ENCODE measurements at places on chromosomes 2 and 18.

DNA sequence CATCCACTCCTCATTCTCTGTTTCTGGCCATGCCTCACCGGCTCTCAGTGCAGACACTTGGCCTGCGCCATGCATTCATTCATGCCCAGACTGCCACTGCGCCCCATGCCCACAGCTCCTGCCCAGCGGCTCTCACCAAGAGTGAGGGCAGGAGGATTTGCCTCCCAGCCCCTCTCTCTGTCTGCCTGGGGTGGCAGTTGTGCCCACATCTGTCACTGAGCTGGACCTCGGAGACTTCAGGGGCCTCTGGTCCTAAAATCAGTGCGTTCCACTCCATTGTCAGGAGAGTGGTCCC lies 75.1 kb downstream of the CIB4 start:
- DNase-seq = no peak

DNA sequence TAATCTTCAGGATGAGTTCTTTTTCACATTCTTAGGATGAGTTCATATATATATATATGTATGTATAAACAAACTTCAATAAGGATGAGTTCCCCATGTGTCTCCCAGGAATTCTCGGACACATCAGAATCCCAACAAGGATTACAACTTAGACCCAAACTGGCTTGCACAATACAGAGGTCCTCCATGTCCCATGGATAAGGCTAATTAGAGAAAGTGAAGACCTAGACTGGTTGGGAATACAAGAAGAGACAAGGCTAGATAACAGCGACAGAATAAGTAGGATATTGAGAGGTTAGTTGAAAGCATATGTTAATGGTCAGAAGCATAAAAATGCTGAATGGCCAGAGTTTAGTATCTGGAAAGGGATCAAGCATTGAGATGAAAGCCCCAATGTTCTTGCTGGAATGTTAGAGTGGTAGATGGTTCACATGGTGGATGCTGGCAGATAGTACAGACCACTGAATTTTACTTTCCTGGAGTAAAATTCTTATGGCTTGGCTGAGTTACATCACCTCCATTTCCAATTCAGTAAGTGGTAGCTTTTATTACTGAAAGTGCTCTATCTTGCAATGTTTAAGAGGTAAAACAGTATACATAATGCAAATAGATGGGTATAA lies 154.9 kb upstream of the EPHA4 start:
- no peak for DNase-seq

GRCh38 chr2:134722728-134723127 lies 3.9 kb upstream of the TMEM163 start:
- DNase-seq = no peak

- no peak for DNase-seq
These were observed 4.0 kb downstream of the EMILIN2 start for GRCh38 chr18:2850816-2851215.

GRCh38 chr2:31324016-31324633 lies 90.2 kb downstream of the EHD3 start:
- peak; percentile 49 for DNase-seq

GRCh38 chr2:120683701-120684100 lies 52.0 kb upstream of the GLI2 start:
- DNase-seq = no peak

DNA sequence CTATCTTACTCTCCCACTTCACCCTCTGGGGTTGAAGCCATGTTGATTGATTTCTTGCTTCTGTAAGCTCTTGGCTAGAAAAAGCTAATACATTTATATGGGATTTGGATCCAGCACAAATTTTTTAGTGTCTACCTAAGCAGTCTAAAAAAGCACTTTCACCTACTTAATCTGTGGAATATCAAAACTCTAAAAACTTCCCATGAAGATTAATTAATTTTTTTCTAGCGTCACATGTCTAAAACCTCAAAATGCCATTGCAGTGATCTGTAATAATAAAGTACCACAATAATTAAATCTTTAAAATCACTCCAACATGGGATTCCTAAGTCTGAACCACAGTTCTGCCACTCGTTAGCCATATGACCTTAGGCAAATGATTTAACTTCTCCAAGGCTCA lies 180.1 kb downstream of the EN1 start:
- DNase-seq = no peak

DNA sequence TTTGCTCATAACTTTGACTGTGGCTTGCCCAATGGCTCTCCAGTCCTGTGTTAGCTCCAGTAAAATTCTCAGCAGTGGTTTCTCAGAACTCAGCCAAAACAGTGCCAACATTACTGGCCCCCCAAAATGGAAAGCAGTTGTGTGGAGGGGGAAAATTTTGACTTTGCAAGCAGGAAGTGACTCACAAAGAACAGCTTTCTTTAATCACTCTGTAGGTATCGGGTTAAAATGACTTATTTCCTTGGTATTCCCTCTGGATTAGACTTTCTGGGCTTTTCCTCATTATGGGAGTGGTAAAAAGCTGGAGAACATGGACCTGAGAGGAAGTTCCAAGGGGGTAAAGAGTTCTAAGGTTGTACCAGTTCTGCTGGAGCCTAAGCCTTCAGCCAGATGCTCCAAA lies 175.7 kb upstream of the RND3 start:
- peak; percentile 44 for DNase-seq

- DNase-seq = peak; percentile 60
These were observed 2.3 kb downstream of the EGR4 start for GRCh38 chr2:73291093-73291460.

GRCh38 chr2:67725731-67726130 lies 328.6 kb downstream of the ETAA1 start:
- no peak for DNase-seq

- DNase-seq = peak; percentile 48
These were observed at the start of gene ALK for GRCh38 chr2:29921560-29921915. Gene ALK (minus strand): TSS chr2:29921586. CDS start chr2:29920659, 927 bp downstream.

DNA sequence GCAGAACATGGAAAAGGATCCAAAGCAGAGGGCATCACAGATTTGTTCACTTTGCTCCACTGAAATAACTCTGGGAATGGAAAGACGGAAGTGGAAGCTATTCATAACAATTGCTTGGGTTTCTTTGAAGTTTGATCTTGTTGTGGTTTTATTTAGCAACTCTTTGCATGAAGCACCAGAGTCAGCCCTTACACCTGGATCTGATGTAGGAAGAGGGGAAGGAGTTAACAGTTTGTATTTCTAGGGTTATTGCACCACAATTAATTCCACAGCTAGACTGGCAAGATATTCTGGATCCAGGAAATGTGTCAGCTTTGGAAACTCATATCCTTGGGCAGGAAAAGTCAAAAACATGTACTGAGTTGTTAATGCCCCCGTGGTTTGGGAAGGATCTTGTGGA lies 1143.4 kb downstream of the CNTNAP5 start:
- DNase-seq = peak; percentile 2

- no peak for DNase-seq
These were observed 414.2 kb downstream of the ZNF521 start for GRCh38 chr18:24937639-24938275.

- DNase-seq = peak; percentile 93
These were observed 189.9 kb upstream of the TANK start for GRCh38 chr2:160970052-160970965.

DNA sequence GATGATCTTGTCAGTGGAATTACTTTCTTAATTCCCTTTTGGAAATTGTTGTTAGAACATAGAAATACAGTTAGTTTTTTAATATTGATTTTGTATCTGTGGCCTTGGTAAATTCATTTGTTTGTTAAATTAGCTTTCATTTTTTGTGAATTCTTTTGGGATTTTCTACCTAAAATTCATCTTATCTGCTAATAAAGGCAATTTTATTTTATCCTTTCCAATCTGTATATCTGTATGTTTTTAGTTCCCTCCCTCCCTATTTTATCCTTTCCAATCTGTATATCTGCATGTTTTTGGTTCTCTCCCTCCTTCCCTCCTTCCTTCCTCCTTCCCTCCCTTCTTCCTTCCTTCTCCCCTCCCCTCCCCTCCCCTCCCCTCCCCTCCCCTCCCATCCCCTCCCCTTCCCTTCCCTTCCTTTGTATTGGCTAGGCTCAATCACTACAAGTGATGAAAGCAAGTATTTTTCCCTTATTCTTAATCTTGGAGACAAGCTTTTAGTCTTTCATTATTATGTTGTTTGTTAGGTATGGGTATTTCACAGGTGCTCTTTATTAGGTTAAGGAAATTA lies 244.4 kb downstream of the ALK start:
- DNase-seq = no peak

DNA sequence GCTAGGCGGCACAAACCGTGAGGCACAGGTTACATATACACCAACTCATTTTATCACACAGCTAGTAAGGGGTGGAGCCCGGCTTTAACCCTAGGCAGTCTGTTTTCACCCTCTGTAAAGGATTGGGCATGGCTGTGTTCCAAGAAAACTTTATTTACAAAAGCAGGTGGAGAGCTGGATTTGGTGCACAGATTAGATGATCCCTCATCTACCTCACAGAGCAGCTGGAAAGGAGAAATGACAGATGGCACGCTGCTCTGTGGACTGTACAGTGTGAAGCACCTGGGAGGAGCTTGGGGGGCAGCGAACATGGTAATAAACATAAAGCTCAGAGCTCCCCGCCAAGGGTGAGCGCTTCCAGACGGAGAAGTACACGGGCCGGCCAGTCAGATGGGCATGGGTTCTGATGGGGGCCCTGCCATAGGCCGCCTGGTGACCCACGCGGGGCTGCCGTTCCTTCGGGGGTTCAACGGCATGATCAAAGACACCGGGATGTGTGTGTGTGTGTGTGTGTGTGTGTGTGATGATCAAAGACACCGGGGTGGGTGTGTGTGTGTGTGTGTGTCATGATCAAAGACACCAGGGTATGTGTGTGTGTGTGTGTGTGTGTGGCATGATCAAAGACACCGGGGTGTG lies 862 bp upstream of the TMEM177 start:
- DNase-seq = no peak

- DNase-seq = no peak
These were observed 121.2 kb downstream of the TXNL1 start for GRCh38 chr18:56517196-56517595.

DNA sequence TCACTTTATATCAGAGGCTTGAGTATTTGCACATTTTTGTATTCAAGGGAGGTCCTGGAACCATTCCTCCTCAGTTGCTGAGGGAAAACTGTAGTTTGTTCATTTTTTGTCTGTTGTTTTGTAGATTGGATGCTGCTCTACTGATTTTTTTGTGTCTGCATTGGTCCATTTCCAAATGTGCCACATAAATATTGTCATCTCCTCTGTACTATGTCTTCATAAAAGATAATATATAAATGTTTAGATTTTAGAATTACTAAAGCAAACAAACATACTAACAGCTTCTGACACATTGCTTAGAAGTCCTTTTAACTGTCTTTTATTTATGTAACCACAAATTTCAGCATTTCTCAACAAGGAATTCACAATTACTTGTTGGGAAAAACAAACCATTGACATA lies 356.8 kb downstream of the PLCL1 start:
- DNase-seq = no peak

DNA sequence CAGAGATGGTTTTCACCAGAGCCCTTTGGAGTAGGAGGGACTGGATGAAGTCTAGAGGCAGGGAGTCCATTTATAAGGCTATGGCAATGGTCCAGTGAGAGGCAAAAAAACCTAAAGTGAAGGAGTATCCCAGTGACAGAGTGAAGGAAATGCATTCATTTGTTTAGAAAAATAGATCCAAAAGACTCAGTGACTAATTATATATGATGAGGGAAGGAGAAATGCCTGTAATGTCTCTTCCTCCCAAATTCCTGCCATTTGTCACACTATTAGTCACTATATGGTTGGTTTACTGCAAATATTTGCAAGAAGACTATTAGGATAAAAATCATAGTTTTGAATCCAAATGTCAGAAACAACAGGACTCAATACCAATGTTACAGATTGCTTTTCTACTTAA lies 104.2 kb downstream of the ZNF521 start:
- peak; percentile 72 for DNase-seq

- DNase-seq = peak; percentile 39
These were observed 5.6 kb upstream of the DNMT3A start for GRCh38 chr2:25347205-25347815.

GRCh38 chr18:12288403-12288755 lies 19.7 kb upstream of the TUBB6 start:
- DNase-seq = no peak

DNA sequence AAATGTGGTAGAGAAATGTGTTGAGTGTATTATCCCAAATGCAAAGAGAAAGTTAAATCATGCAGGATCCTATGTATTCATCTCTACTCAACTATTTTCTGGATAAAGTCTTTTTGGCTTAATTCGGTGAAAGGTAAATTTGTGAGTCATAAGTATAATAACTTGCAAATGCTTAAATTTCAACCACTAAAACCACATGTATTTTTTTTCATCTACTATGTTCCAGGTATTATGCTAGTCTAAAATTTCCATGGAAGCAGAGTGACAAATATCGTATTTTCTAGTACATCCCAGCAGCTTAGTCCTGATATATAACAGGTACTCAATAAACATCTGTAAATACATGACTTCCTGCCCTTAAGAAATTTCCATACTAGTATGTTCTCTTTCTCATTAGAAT lies 6.2 kb downstream of the ALS2 start:
- DNase-seq = no peak

- no peak for DNase-seq
These were observed 20.5 kb downstream of the RAB11FIP5 start for GRCh38 chr2:73092146-73092783.

GRCh38 chr2:15841776-15842560 lies 98.4 kb upstream of the MYCN start:
- no peak for DNase-seq

- no peak for DNase-seq
These were observed 17.9 kb upstream of the DSG3 start for GRCh38 chr18:31429623-31430022.

DNA sequence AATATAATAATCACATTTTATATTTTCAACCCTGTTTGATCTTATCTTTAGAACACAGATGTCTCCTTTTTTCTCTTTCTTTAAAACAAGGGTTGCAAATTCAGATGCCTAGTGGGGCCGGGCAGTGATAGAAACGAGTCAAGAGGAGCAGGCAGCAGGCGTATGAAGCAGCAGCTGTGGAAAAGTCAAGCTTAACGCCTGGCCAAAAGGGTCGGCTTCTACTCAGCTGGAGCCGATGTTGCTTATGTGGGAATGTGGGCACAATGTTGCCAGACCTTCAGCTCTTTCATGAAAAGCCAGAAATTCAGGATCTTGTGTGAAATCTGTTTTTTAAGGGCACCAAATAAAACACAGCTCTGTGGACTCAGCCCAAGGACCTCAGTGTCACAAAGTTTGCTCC lies 642.7 kb downstream of the ARHGAP15 start:
- DNase-seq = no peak

- DNase-seq = no peak
These were observed 334.5 kb downstream of the ALK start for GRCh38 chr2:29586919-29587318.

DNA sequence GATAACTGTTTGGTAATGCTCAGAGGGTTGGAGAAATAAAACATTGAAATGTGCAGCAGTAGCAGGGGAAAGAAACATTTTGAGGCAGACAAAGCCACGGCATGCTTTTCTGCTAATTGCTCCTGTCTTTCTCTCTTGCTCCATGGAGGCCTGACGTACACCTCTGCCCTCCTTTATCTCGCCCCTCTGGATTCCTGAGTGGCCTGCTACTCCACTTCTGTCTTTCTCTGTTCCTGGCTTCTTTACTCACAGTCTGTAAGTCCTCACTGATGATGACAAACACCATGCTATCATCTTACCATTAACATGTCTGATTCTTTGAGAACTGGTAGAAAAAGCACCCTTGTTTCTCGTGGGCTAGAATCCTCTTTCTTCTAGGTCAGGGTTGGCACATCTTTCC lies 392.9 kb downstream of the MEIS1 start:
- DNase-seq = no peak
